ENCODE measurements at places on chromosomes 4 and X. TPM values are rescaled to one million over a fixed set of nuclear protein-coding genes. Genes with fewer than 3 reads are reported as not detected.

DNA sequence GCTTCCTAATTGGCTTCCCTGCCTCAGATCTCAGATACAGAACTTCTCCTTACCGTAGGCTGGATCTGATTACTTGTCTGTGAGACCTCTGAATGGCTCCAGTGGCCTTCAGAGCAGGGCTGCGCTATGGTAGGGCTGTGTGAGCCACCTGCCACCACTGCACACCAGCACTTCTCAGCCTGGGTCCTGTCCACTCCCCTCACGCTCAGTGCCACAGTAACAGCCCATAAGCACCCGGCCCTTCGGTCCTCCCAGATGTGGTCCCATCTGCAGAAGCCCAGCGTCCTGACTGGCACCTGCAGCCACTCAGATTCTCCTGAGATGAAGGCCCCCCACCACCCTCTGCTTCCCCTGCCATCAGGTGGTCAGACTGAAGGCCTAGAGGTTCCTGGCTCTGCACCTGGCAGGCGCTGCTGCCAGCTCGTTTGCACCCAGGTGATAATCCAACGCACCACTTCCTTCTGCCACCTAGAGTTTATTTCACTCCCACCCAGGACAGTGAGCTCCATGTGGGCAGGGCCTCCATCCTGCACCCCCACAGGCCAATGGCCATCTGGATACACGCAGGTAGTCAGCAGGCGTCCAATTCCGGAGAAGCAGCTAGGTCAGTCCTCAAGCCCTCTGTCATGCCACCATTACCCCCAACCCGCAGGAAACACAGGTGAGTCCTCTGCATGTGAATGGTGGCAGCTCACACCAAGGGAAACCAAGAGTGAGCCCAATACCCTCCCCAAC is 5.4 kb downstream of the WDR1 start:
- DNase-seq, result no peak

- no peak for DNase-seq
These were observed 53.4 kb downstream of the IRF2 start for GRCh38 chr4:184420881-184421416.

IQCM gene
- total RNA-seq, result not detected

- no peak for DNase-seq
These were observed 74.1 kb upstream of the PPP3CA start for GRCh38 chr4:101421386-101421785.

TCEAL6 gene
- total RNA-seq, result not detected

GRCh38 chr4:20192736-20193135 is 59.0 kb upstream of the SLIT2 start:
- DNase-seq, result no peak

GRCh38 chr4:159944477-159944876 is 841.6 kb downstream of the RAPGEF2 start:
- no peak for DNase-seq

GRCh38 chr4:36549252-36549651 is 267.8 kb downstream of the DTHD1 start:
- no peak for DNase-seq

IL13RA2 gene
- not detected for total RNA-seq

PDLIM3 gene
- total RNA-seq, result 56.9 TPM

GRCh38 chrX:42934020-42934726 is 156.2 kb upstream of the PPP1R2C start:
- no peak for DNase-seq

GRCh38 chr4:175413561-175413960 is 398.5 kb downstream of the GPM6A start:
- DNase-seq, result no peak

- no peak for DNase-seq
These were observed 7.9 kb downstream of the DSPP start for GRCh38 chr4:87616268-87616667.

- DNase-seq, result no peak
These were observed 15.6 kb upstream of the RAB39B start for GRCh38 chrX:155279873-155280272.

VEGFC gene
- total RNA-seq, result 14.4 TPM

OPRPN gene
- total RNA-seq, result not detected

- no peak for DNase-seq
These were observed 2.7 kb upstream of the SORCS2 start for GRCh38 chr4:7189475-7190277.

DNA sequence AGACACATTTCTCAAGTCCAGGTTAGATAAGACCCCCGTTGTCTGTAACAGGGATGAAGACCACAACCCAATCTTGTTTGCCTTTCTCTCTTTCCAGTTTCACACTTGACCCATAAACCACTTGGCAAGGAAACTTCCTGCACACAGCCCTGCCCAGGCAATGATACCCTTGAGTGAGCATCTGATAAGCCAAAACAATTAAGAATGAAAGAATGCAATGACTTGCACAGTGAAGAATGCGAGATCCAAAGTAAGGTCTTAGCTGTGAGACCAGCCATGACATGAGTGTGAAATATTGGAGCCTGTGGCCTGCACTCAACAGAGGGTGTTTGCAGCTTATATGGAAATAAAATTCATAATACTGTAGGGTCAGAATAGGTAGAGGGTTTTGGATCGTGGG is 37.9 kb upstream of the MXRA5 start:
- no peak for DNase-seq

- no peak for DNase-seq
These were observed 15.2 kb downstream of the EXOC1 start for GRCh38 chr4:55868581-55869090.

TCEAL7 gene
- total RNA-seq, result 8.3 TPM

DNA sequence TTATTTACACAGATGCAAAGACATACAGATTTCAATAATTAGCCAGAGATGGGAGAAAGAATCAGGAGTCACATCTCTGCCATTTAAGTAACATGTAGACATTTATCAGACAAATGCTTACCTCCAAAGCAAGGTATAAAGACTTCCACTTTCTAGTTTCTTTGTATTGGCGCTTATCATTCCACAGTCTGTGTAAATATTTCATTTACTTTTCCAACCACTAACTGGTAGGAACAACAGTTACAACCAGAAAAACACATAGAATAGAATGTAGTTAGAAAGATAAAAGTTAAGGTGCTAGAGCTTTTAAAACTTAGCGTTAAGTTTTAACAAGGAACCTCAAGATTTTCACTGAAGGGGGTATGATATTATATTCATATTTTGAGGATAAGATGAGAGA is 40.9 kb upstream of the UGT2B4 start:
- no peak for DNase-seq

DNA sequence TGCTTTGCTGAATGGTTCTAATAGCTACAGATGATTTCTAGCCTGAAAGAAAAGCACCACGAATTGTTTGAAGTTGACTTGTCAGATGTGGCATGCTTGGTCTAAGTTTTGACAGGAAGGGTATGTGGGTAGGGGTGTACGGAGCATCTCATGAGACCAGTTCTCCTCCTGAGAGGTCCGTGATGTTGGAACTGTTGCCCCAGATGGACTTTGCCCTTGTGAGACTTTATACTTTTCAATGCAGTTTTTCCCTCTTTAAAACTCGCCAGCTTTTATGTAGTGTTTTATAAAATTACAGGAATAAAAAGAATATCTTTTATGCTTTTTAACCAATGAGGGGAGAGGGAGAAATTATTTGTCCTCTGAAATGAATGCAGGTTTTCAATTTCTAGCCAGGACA is 16.6 kb upstream of the XG start:
- DNase-seq, result no peak
